Skeletal muscle cell (primary cell): ENCODE measurements at places on chromosomes 12 and 14.

DNA sequence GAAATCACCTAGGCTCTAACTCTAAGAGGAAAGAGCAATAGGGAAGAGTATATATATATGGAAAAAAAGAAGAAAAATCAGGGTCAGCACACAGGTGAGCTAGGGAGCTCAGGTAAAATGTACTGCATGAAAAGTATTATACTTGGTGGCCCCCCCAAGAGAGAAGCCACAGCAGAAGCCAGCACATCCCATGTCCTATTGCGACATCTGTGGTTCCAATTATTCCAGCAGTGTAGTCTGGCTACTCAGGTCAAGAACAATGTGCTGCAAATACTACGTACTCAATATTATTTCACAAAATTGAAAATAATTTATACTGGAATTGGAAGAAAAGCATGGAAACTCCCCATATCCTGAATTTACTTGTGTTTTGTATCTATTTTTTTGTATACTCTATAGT lies 85.5 kb downstream of the CEP83 start:
- DNase-seq = no peak

- no peak for DNase-seq
Measured at GRCh38 chr12:47891356-47891755, 13.4 kb downstream of the VDR start.

GRCh38 chr12:88184196-88184595 lies 42.1 kb downstream of the TMTC3 start:
- no peak for DNase-seq

GRCh38 chr12:124608450-124608870 lies 41.0 kb upstream of the NCOR2 start:
- DNase-seq = no peak

- DNase-seq = no peak
Measured at GRCh38 chr14:23561873-23562821, 5.4 kb downstream of the AP1G2 start.

- DNase-seq = no peak
Measured at GRCh38 chr12:51392556-51393237, 1.5 kb upstream of the GALNT6 start.

- DNase-seq = no peak
Measured at GRCh38 chr14:75153295-75153694, 23.1 kb downstream of the TMED10 start.

DNA sequence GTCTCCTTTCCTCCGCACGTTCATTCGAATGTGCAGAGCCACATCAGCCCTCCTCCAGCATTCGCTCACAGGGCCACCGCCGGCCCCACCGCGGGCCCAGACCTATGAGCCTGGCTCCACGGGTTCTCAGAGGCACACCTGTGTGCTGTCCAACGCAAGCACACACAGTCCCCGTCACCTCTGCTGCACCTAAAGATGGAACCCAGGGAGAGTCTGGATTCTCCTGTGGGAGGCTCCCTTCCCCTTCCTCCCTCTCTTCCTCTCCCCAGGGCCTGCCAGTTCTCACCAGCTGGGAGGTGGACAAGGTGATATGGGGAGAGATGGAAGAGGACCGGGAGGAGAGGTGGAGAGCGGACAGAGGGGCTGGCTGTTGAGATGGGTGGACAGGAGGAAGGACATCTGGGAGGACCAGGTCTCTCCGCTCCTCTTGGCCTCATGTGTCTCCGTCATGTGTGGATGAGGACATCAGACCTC lies 4.9 kb upstream of the AQP6 start:
- no peak for DNase-seq

- DNase-seq = no peak
Measured at GRCh38 chr14:32510815-32511214, 181.7 kb downstream of the AKAP6 start.

GRCh38 chr12:125092872-125093680 lies 27.8 kb downstream of the AACS start:
- no peak for DNase-seq

DNA sequence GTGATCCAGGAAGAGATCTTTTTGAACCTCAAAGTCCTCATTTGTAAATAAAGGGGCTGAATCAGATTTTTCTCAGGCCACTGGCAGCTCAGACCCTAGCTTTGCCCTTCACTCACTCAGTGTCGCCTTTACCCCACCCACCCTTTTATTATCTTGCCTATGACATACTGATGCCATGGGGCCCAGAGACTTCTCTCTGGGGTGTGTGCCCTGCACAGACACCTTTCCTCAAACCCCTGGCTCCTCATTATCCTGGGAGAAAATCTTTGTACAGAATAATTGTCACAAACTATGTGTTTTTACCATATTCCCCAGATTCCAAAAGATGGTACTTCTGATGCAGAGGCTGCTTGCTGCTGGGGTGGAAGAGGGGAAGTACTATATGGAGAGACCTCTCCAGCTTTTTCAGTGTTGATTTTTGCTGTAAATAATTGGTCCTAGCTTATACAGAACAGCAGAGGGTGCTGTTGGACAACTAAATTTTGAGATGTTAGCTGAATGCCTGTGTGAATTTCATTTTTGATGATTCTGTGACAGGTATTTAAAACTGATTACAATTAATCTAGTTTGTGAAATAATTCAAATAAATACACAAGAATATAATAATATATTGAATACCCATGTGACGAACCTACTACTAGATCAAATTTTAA lies 53.9 kb upstream of the DCD start:
- peak; percentile 5 for DNase-seq

DNA sequence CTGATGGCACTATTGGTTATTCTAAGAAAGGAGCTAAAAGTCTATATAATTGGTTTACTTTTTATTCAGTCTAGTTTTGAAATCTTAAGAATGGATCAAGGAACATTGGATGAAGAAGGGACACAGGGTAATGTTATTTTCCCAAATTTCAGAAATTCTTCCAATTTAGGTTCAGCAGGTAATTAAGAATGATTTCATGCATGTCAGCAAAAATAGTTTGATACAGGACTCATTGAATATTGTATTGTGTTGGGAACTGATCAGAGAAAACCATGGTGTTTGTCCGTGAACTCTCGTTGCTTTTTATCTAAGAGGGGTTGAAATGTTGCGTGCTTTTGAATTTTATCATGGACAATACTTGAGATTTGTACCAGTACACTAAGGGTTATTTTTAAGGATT lies 58.6 kb downstream of the PDE3A start:
- no peak for DNase-seq

DNA sequence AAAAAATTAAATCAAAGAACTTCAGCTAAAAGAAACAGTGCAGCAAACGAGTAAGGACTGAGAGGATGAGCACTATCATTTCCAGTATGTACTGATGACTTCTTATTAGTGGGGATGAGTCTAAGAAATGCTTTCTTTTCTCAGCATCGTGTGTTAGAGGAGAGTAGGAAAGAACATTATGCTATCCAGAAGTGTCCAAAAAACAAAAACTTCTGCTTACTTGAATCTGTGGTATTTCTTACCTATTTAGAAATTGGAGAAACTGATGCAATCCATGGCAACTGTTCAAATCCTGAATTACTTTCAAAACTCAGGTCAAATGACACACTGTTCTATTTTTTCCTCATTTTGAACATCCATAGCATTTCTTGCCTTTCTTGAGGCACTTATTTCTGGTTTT lies 23.7 kb downstream of the ABCD2 start:
- peak; percentile 13 for DNase-seq

DNA sequence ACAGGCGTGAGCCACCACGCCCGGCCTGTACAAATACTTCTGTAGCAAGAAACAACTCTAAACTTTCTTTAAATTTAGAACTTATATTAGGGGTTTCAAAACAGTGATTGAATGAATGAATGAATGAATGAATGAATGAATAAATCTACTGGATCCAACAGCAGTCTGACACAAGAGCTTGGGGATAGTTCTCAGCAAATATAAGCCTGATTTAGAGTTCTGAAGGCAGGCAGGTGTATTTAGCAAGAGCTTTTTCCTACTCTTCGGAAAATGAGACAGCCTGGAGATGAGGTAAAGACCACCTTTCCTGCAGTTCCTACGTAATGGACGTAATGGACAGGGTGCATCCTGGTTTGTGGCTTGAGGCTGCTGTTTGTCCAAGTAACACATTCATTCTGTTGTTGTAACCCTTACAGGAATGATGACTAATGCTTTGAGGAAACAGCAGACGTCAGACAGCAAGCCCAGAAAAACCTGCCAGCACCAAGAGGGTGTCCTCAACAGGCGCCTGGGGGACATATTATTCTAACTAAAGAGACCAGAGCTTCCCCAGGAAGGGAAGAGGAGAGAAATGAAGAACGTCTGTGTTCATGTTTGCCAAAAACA lies 277.4 kb upstream of the SOX5 start:
- peak; percentile 64 for DNase-seq

DNA sequence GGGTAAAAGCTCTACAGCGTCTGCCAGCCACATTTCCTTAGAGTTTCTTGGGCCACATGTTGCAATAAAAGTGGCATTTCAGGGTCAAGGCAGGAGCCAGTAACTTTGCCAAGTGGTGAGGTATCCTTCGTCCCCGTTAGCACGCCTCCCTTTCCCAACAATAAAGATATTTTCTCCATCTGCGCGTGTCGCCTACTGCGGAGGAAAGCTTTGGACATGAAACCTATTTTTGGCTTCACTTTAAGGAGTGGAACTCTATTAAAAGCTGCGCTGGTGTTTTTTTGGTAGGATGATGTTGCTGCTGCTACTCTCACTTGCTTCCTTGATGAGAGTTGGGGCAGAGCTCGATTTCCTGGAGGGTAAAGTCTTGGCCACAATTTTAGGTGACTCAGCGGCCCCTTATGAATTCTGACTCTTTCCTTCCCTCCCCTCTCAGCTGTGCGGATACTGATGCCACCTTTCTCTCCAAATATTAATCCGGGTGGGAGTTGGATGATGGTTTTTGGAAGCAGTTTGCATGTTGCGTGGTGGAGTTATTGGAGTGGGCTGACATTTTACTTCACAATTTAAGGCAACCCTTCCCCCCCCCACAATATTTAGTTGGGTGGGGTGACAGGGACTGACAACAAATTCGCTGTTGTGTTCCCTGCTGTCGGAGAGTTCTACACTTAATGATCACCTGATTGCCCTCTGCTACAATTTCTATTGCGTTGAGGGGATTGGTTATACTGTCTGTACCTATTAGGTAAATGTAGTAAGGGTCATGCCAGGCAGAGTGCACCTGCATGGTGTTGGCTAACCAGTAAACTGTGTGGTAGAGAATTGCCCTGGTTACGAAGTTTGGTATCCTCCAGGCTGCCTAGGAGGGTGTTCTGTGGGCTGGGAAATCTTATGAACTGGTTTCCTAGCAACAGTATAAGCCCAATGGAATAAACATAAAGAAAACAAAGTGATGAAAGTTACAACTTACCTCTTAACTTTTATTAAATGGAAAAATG lies 1.1 kb downstream of the CCDC91 start:
- no peak for DNase-seq

- no peak for DNase-seq
Measured at GRCh38 chr12:88706286-88706685, 126.0 kb upstream of the KITLG start.

- no peak for DNase-seq
Measured at GRCh38 chr14:41303506-41303905, 303.2 kb upstream of the LRFN5 start.

GRCh38 chr12:1382826-1383225 lies 211.6 kb downstream of the FBXL14 start:
- DNase-seq = no peak

DNA sequence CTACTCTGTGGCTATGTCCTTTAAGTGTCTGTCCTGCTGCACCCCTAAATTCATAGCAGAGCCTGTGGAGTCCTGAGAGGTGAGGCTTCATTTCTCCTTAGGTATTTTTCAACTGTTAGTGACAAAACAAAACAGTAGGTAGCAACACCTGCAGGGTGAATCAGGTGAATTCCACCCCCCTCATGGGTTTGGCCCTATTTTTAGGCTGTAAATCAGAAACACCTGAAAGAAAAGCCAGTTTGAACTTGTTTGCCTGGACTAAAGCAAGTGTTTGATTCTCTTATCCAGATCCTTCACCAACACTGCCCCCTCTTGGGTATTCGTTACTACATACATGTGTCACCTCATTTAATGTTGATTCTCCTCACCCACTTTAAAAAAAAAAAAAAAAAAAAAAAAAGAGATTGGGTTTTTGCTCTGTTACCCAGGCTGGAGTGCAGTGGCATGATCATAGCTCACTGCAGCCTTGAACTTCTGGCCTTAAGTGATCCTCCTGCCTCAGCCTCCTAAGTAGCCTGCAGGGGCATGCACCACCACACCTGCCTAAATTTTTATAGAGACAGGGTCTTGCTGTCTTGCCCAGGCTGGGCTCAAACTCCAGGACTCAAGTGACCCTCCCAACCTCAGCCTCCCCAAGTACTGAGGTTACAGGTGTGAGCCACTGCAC lies 10.3 kb downstream of the TBPL2 start:
- peak; percentile 44 for DNase-seq

DNA sequence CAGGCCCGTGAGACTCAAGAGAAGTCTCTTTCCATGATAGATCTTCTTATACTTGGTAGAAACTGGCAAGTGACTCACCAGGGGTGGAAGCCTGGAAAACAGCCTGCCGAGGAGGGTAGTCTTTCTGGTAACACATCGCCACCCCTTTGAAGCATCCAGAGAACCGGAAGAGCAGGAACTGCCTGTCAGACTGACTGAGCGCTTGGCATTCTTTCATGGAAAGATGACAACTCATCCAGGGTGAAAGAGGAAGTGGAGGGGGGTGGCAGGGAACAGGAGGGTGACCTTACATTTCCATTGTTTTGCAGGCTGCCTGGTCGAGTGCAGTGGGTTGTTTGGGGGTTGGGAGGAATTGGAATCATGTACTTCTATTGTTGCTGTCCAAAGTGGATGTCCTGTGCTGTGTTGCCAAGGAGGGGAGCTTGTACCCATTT lies 34.5 kb downstream of the PRKCH start:
- DNase-seq = peak; percentile 8

DNA sequence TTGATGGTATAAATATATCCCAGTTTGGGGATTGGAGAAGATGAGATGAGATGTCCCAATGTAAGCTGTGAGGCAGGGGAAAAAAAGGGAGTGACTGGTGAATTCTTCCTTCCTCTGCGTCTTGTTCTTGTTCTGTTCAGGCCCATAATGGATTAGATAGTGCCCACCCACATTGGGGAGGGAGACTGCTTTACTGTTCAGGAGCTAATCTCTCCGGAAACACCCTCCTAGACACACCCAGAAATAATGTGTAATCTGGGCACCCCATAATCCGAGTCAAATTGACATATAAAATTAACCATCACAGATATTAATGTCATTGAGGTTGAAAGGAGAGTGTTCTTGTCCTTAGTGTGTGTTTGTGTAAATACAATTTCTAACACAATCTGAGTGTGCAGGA lies 29.3 kb downstream of the ETV6 start:
- no peak for DNase-seq

GRCh38 chr14:62187265-62187664 lies 425.0 kb downstream of the SNAPC1 start:
- DNase-seq = no peak

DNA sequence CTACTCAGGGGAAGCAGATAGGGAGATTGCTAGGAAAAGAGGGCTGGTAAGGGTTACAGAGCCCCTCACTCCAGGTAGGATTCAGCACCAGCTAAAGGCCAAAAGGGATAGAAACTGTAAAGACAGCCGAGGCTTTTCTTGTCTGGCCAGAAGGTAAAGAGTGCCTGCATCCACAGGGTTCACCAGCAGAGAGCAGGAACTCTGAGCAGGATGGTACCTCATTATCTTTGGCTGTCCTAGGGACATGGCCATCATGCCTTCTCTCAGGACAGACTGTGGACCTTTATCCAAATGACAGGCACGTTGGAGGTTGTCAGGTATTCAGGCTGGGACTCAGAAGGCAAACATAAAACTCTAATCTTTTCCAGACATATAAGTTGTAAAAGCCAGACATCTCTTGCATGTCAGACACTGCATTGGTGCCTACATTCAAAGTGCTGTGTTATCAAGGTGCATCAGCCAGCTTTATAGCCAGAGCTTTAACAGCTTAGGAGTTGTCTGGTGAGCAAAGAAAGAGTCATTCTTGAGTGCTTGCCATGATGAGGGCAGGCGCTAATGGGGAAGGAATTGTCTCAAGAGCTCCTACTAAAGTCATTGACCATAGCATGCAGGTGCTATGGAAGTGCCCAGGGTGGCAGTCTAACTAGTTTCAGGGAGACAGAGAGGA lies 89.5 kb downstream of the PELI2 start:
- DNase-seq = no peak
